Stimulated activated CD4-positive, alpha-beta T cell treated with anti-CD3 and anti-CD28 coated beads, TNF-alpha, amount 100 ng/mL, for 4 hours (primary cell): ENCODE measurements at places on chromosomes 1 and 21.

DNA sequence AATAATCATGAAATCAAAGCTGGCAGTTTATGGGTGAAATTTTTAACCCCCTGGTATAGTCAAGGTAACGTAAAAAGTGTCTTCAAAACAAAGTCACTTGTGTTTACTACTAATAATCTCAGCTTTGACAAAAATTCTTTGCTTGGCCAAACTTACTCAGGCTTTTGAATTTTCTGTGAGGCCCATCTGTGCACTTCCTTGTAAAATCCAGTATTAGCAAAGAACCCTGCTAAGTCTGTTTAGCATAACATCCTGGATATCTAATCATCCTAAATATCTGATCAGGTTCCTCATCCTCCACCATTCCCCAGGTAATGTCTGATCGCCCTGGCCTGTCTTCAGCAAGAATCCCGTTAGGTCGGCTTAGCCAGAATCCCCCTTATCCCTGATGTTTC is 3.0 kb downstream of the LYST start:
- no peak for DNase-seq

DNA sequence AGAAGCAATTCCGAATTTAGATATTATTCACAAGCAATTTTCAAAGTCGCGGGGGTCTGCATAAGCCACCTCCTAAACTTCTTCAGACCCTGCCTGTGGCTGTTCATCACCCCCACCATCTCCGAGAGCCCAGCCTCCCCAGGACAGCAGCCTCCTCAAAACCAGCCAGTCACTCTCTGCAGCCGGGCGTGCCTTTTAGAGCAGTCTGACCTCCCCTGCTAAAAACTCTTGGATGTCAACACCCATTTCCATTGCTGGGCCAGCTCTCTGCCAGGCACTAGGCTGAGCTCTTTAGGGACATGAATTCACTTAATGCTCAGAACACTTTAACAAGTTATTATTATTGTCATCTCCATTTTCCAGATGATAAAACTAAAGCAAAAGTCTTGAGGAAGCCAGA is 11.7 kb downstream of the ADPRS start:
- no peak for DNase-seq

DNA sequence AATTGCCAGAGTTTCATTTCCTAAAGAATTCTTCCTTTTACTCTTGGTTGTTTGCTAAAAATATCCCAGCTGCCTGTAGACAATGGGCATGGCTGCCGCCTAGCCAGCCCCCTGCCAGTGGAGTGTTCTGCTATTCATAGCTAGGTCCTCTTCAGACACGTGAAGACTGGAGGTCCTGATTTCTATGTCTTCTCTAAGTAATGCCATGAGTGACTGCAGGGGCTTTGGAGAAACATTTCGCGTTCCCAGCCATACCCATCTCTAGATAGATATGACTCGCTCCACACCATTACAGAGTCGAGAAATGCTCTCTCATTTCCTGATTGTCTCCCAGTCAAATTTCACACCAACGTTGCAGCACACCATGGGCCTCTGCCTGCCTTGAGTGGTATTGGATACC is 99.5 kb upstream of the BACE2 start:
- DNase-seq: no peak

GRCh38 chr1:154221278-154222001 is 685 bp downstream of the UBAP2L start:
- peak; percentile 67 for DNase-seq

DNA sequence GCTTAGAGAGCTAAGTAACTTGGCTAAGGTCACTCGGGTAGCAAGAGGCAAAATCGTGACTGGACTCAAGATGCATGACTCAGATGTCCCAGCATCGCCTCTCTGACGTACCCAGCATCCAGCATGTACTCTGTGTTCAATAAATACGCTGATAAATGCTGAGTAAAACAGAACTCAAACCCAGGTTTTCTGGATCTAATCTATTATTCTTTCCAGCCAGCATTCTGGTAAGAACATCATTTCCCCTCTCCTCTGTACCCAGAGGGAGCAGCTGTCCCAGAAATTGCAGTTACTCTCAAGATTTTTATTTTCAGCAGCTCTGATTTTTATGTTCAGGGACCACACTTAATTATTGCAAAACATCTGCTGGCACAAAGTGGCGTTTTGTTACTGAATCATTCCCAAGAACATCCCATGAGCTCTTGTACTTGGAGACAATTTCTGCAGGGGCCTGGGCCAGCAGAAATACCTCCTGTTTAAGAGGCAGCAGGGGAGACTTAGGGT is 249.0 kb downstream of the PRDM2 start:
- DNase-seq: no peak

DNA sequence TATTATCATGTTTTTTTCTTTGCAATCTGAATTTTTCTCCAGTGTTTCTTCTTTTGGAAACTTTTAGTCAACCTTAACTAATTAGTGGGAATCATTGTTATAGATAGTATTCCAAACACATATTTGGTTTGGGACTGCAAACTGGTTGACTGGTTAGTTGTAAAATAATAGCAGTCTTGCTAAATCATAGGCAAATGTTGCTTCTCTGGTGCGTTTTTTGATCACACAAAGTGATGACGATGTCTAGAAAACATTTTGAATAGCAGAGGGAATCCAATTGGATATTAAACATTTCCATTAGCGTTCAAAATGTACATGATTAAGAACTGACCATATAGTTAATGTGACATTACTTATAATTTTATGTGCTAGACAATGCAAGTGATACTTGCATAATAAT is 4.5 kb downstream of the DNAJB4 start:
- no peak for DNase-seq

DNA sequence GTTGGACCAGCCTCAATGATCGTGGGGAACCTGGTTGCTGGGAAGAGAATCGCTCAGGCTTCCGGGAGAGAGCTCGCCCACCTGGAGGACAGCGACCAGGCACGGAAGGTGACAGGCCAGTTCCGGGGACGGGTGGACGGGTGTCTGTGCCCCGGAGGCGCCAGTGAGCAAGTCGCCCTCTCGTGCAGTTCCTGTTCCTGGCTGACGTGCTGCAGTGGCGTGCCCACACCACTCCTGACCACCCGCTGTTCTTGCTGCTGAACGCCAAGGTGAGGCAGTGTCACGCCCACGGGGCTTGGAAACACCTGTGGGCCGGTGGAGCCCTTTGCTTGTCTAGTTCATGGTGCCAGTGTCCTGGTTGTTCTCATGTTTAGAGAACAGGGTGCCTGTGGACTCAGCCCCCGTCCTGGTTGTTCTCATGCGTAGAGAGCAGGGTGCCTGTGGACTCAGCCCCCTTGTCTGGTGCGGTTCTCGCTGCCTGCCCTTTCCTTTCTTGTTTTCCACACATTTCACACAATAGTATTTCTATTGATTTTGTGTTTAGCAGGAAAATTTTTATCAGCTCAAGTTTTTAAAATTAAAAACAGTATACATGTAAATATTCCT is 53.1 kb downstream of the S100B start:
- DNase-seq: peak; percentile 16

DNA sequence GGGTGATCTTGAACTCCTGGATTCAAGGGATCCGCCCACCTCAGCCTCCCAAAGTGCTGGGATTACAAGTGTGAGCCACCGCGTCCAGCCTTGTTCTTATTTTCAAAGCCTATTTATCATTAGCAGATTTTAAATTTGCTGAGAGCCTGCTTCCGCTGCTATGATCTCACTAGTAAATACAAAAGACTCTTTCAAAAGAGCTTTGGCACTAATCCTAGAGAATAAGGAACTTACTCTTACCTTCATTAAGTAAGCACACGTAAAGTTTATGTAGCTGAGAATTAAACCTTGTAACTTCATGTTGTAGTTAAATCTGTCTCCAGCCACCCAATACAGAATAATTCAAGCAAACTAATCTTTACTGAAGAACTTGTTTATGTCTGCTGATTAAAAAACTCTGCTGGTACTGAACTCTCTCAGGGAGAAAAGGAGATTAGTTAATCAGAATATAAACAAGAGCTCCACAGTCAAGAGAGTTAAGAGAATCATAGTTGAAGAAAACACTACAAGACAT is 72.3 kb downstream of the RUSC1 start:
- no peak for DNase-seq

DNA sequence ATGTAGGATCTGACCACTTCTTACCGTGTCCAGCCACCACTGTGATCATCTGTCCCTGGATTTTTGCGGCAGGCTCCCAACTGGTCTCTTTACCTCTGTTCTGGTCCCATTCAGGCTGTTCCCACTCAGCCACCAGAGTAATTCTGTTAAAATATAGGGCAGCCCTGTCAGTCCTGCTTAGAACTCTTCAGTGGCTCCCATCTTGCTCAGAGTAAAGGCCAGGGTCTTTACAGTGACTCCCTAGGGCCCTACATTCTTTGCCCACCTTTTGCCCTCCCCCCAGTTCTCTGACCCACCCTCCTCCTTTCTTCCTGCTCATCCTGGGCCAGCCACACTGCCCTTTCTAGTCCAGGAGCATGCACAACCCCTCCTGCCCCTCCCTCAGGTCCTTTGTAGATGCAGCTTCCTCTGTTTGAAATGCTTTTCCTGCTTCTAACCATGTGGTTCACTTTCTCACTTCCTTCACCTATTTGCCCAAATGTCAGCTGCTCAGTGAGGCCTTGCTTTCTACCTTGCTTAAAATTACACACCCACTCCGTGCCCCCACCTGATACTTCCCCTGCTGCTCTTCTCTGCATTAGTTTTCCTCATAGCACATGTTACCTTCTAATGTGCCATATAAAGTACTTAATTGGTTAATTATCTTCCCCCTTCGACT is 7.8 kb downstream of the UBIAD1 start:
- no peak for DNase-seq

GRCh38 chr21:46179708-46180078 is 4.6 kb downstream of the SPATC1L start:
- DNase-seq: no peak

DNA sequence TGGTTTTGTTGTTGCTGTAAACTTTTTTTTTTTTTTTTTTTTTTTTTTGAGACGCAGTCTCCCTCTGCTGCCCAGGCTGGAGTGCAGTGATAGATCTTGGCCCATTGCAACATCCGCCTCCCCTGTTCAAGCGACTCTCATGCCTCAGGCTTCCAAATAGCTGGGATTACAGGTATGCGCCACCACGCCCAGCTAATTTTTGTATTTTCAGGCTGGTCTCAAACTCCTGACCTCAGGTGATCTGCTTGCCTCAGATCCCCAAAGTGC is 78.9 kb upstream of the SLC45A1 start:
- DNase-seq: no peak

DNA sequence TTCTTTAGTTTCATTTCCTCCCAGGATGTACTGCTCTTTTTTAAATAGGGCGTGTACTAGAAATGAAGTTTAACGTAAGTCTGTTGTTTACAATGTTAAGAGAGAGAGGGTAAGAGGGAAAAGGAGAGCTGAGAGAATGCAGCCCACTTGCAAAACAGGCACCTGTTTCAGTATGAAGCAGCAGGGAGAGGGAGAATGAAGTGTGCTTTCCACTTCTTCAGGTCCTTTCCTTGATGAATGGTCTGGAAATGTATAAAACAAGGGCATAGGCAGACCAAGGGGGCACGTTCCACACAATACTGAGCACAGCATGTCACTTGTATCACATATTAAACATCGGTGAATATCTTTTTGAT is 2.0 kb downstream of the KCNA3 start:
- no peak for DNase-seq

- no peak for DNase-seq
Measured at GRCh38 chr1:30668024-30668423, 55.4 kb downstream of the MATN1 start.

- DNase-seq: no peak
Measured at GRCh38 chr1:100616121-100616621, 78.2 kb downstream of the GPR88 start.

GRCh38 chr1:202243006-202243405 is 49.4 kb downstream of the LGR6 start:
- no peak for DNase-seq

DNA sequence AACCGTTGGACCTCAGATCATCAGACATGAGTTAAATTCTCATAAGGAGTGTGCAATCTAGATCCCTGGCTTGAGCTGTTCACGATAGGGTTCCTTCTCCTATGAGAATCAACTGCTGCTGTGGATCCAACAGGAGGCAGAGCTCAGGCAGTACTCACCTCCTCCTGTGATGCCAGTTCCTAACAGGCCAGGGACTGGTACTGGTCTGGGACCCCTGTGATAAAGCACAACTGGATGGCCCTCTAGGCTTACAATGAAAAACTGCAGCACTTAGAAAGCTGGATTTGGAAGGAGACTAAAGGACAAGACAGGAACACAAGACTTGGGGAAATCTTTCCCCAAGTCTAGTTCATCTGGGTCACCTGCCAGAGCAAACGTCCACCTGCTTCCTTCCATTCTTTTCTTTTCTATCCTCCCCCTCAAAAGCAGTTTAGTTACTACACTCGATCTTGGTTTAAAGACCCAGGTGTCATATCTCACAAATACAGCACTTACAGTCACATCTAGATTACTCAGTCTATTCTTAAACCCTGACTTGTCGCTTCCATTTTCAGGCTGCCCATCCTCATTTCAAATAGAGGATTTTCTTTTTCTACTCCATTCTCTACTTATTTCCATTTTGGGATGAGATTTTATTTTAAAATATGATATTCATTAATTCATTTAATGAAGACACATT is 59.8 kb downstream of the PTPN14 start:
- DNase-seq: no peak

DNA sequence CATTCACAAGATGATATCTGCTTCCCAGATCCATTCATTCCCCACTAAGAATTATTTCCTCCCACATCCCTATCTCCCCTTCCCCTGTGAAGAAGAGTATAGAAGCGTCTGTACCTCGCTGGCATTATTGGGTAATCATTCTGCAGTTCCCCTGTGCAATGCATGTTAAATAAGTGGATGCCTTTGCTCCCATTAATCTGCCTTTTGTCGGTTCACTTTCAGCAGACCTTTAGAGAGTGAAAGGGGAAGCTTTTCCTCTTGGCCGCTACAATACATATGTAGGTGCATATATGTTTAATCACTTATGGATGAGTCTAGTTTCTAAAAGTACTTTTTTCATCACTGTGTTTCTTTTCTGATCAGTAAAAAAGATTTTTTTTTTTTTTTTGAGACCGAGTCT is 7.0 kb downstream of the CLCN6 start:
- no peak for DNase-seq

DNA sequence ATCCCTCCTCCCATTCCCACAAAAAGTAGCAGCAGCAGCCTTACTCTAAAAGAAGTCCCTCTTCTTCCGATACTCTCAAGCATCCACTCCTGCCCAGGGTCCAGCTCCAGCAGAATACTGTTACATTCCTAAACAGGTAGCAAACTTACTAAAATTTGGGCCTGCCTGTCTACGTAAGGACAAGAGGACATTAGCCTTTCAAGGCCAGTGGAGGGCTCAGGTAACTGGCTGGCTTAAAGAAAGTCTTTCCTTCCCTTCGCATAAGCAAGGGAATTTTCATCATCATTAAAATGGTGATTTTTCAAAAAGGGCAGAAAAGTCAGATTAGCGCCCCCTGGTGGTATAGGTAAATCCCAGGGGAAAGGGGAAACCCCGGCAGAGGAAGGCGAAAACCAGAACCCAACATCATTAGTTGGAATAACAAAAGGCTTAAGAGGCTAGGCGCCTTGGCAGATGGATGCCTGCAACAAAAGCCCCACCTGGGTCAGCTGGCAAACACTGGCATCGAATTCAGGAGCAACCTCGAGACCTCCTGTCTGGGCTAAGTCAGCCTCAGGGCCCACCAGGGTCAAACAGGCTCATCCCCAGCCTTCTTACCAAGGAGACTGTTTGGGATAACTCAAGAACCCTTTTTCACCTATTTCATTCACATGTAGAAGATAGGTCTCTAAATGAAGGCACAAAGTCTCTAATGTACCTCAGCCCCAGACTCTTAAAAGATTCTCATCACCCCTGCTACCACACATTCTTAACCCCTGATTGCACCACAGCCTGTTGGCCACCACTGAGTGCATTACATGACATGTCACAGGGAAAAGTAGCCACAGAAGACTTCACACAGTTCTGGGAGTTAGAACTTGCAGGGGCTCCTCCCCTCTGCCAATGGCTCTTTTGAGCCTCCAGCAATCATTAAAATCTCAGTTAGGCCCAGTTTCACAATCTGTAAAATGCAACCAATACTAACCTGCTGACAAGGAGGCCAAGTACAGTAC is 36.7 kb downstream of the ERI3 start:
- no peak for DNase-seq
